ENCODE measurements at places on chromosomes 7 and 10.
A peak's percentile ranks its signal among the peaks of the same experiment; 100 is the strongest.

DNA sequence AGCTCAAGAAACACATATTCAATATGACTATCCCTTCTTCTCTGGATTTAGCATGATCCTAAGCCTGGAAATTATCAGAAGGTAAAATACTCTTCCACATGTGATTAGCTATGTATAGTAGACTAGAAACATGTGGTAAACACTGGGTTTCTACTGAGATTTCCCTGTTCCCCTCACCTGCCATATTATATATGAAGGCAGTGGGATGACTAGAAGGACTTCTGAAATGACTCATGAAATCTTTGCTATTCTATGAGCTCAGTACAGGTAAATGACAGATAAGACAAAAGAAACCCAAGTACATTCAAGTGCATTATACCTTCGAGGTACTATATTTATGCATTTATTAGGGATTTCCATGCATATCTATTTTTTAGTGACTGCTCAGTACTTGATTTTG lies 152.9 kb downstream of the DNAJB9 start:
- no peak for DNase-seq

DNA sequence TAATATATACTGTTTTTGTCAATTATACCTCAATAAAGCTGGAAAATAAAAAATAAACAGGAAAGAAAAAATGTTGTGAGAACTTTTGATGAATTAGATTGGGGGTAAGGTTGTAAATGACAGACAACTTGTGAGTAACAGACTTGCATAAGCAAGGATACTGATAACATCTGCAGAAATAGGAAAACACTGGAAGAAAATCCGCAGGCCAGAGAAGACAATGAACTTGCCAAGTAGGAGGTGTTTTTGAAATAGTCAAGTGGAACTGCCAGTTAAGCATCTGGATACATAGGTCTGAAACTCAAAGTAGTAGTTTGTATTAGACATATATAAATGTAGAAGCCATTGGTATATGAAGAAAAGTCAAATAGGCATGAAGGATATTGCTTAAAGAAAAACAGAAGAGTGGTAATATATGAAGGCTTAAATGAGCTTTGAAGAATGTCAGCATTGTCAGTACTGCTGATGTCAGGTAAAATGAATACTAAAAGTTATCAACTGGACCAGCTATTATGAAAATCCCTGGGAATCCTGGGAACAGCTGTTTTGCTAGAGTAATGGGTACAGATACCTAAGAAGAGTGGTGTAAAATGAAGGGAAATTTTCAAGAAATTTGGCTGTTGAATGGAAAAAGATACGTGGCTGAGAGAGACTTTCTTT lies 58.7 kb downstream of the DNAJC1 start:
- DNase-seq: no peak

GRCh38 chr10:66183028-66183427 lies 742.8 kb upstream of the LRRTM3 start:
- no peak for DNase-seq

GRCh38 chr7:17120756-17121155 lies 177.7 kb upstream of the AHR start:
- no peak for DNase-seq

GRCh38 chr7:50812841-50813475 lies 30.3 kb upstream of the GRB10 start:
- no peak for DNase-seq

DNA sequence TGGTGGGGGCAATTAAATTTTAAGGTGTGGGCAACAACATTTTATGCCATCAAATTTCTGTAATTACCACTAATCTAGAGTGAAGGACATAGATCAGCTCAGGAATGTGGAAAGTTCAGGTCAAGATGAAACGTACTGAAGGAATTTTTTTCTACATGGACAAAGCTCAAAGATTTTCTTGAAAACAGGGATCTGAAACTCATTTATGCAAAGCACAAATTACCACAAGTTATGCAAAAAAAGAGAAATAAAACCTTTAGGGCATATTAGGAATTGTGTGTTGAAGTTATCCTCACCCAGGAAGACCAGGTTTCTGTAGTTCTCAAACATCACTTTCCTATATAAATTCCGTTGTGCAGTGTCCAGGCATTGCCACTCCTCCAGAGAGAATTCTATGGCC lies 18.9 kb downstream of the ZNF680 start:
- DNase-seq: no peak

GRCh38 chr7:46764100-46764936 lies 817.6 kb downstream of the TNS3 start:
- no peak for DNase-seq

DNA sequence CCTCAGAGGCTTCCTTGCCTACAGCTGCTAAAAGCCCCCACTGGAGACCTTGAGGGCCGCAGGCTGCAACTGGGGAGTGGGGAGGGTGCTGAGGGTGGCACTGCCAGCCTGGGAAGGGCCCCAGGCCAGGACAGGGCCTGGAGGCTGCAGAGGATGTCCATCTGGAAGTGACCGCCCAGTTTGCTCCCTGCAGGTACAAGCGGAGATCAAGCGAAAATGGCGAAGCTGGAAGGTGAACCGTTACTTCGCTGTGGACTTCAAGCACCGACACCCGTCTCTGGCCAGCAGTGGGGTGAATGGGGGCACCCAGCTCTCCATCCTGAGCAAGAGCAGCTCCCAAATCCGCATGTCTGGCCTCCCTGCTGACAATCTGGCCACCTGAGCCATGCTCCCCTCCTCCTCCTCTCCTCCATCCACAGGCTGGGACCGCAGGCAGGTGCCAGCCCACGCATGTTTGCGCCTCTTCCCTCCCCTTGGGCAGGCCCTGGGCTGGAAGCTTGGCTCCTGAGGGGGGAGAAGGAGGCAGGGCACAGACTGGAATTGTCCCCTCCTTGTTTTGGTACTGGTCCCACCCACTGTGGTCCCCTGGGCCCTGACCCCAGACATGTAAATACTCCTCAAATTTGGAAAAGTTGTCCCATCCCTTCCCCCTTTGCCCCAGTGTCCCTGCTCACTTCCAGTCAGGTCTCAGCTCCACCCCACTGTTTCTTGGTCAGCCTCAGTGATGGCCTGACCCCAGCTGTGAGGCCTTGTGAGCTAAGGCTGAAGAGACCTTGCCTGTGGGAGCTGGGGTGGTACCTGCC lies 54.4 kb downstream of the ADCYAP1R1 start:
- no peak for DNase-seq

GRCh38 chr10:100506596-100507356 lies 12.9 kb downstream of the SEC31B start:
- DNase-seq: no peak

GRCh38 chr7:50723173-50723572 lies 59.5 kb downstream of the GRB10 start:
- DNase-seq: no peak

DNA sequence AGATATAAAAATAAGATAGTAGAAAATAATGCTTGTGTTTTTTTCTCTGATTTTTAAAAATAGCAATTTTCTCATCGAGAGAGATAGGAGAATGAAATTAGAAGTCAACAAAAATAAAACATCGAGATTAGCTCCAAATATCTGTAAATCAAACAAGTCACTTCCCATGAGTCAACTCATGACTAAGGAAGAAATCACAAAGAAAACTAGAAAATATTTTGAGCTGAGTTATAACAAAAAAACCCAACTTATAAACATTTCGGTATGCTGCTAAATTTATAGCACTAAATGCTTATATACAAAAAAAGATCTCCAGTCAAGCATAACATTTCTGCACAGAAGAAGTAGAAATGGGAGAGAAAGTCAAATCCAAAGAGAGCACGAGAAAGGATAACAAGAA lies 140.1 kb downstream of the ITGA8 start:
- DNase-seq: no peak

DNA sequence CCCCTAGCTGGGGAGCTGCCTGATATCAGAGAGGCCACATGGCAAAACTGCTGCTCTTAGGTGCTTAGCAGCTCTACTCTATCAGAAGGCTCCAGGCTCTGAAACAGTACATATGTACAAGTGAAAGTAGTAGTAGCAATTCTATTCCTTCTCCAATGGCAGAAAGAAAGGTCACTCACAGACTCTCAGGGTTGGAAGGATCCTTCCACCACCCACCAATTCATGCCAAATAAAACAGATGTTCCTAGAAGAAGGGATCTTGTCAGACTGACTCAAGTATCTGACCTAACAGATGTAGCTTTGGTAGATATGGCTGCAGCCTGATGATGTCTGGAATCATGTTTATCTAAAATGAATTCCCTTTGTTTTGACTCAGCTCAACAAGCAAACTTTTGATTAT lies 8.0 kb upstream of the ALDH18A1 start:
- DNase-seq: no peak

DNA sequence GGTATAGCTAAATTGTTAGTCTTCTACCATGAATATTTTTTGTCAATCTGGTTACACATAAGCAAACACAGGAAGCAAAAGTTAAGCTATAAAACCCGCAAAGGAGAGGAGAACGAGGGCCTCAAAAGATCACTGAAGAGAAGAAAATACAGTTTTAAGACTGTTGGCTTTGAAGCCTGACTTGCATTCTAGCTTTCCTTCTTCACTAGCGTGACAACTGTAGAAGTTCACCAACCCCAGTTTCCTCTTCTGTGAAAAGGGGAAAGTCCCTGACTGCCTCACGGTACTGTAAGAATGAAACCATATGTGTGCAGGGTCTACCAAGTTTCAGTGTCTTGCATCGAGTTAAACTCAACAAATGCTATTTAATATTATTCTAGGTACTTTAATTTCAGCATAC lies 7.5 kb upstream of the LRRN3 start:
- no peak for DNase-seq

- DNase-seq: no peak
Measured at GRCh38 chr7:132343199-132343598, 233.1 kb downstream of the PLXNA4 start.

DNA sequence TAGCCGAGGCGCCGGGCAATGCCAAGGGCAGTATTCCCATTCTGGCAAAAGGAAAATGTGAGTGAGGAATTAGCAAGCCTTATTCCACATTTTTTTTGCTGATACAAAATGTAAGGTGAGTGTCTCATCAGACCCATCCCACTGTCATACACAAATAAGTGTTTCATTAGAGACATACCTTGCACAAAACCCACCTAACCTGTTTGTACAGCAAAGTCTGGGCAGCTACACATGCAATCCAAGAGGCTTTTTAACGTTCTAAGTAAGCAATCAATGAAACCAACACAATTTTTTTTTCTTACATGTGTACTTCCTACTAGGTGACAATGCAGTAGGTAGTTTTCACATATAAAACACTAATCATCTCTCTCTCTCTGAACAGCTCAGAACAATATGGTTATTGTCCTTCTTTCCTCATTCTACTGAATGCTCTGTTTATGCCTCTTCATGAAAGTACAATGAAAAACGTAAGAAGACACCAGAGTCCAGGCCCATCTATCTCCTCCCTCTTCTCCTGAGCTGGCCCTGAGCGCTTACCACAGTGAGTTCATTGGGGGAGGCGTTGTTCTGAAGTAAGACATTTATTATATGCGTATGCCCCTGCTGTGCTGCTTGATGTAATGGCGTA lies 217.2 kb downstream of the ANK3 start:
- DNase-seq: no peak

DNA sequence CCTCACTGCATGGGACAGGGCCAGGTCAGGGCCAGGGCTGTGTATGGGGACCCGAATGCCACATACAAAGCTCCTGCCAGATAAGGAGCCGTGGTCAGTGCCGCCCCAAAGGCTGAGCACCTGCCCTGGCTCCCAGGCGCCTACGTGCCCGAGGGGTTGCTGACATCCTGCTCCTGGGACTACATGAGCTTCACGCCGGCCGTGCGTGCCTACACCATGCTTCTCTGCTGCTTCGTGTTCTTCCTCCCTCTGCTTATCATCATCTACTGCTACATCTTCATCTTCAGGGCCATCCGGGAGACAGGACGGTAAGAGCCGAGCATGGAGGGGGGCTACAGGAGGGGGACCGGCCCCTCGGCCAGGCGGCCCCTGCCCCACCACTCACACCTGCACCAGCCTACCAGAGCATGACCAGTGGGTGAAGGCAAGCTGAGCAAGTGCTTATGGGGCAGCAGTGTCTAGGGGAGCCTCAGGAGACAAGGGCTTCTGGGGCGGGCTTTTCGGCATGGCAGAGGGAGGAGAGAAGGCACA lies 4.9 kb downstream of the OPN4 start:
- DNase-seq: no peak

GRCh38 chr7:41689815-41690214 lies 13.1 kb downstream of the INHBA start:
- no peak for DNase-seq

DNA sequence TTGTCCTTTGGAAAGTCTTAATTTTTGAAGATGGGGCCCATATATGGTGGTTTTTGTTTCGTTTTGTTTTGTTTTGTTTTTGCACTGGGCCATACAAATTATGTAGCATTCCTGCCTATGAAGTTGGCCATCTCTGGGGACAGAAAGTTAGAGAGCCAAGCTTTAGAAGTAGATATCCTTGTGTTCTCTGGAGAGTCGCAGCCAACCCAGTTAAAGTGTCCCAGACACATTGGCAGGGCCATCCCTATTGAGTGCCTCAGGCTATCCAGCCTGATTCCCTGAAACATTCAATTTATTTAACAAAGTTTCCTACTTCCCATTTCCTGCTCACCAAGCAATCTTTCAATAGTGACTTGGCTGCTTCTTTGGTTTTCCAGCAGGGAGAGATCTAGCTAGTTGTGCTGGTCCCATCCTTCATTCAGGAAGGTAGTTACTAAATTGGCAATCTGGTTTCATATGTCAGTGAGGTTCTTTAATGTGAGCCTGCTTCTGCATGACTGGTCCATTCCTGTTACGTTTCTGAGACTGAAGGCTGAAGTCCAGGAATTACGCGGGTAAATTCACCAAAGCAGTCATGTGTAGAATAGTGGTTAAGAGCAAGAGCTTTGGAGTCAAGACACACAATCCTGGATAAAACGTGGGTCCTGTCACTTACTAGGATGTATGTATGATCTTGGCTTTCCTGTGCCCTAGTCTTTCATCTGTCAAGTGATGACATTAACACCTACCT lies 49.3 kb upstream of the HBP1 start:
- DNase-seq: no peak

GRCh38 chr7:77383333-77383740 lies 32.8 kb downstream of the GSAP start:
- DNase-seq: no peak

DNA sequence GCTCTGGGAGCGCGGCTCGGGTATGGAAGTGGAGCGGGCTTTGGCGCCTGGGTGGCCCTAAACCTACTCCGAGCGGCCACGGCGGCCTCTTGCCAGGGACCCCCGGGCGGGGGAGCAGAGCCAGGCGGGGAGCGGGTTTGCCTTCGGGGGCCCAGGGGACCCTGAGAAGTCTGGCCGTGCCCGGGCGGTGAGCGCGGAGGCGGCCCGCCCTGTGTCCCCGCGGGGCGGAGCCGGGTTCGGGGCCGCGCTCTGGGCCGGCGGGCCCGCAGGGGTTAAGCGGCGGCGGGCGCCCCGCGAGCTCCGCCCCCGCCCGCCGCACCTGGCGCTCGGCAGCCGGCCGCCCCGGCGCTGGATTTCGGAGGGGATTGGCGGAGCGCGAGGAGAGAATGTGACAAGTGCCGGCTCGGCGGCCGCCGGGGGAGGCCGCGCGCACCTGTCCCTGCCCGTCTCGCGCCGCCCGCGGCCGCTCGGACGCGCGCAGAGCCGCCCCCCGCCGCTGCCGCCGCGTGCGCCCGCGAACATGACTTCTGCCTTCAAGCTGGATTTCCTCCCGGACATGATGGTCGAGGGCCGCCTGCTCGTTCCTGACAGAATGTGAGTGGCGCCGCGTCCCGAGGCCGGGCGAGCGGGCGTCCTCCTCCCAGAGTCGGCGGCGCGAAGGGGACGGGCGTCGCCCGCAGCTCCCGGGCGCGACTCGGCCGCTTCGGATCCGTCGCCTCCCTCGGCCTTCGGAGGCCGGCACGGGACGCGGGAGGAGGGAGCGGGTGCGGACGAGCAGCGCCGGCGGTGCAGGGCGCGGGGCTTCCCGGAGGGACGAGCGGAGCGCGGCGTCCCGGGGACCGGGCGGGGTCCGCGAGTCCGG lies at the start of gene CELF2:
TSS of gene CELF2 (plus strand) at position 303 of the 862 bp plus-strand sequence. CDS start at position 521, 218 bp downstream.
- DNase-seq: peak; percentile 22

- no peak for DNase-seq
Measured at GRCh38 chr10:18486438-18486837, 164.9 kb downstream of the NSUN6 start.

All from activated T-helper 1 cell treated with anti-CD3 and anti-CD28 coated beads, Interleukin-2, amount 50 U/mL, for 16 hours (primary cell).